Cardiac muscle cell (in vitro differentiated cells and primary cell): ENCODE measurements at places on chromosomes 13 and 19. TPM values are rescaled to one million over a fixed set of nuclear protein-coding genes. Genes with fewer than 3 reads are reported as not detected.

Gene FAM216B
- total RNA-seq = not detected in 2 replicates

Gene FPR2
- total RNA-seq = not detected in 2 replicates

Gene TBXA2R
- total RNA-seq = 0.15 and 0.18 TPM in 2 replicates

Gene ZNF667
- total RNA-seq = 3.5 and 6.5 TPM in 2 replicates

Gene GGN
- total RNA-seq = 0.98 and 5.8 TPM in 2 replicates

Gene LEUTX
- not detected in 2 replicates for total RNA-seq

Gene THSD8
- 0.63 TPM in 1 of 2 replicates, not detected in the other for total RNA-seq

Gene ATP1A3
- total RNA-seq = 4.5 and 6.1 TPM in 2 replicates

Gene PLPP2
- 0.07 and 0.21 TPM in 2 replicates for total RNA-seq

Gene ZGLP1
- total RNA-seq = 4.1 and 9.3 TPM in 2 replicates

Gene SPRED3
- 1.8 and 2.6 TPM in 2 replicates for total RNA-seq

Gene ZNF729
- total RNA-seq = not detected in 2 replicates

Gene ASPDH
- total RNA-seq = not detected in 2 replicates

Gene FFAR3
- 0.21 TPM in 1 of 2 replicates, not detected in the other for total RNA-seq

Gene CYP4F22
- not detected in 2 replicates for total RNA-seq

Gene ZNF222
- 5.1 and 11.6 TPM in 2 replicates for total RNA-seq

Gene LYPD5
- 0.11 TPM in 1 of 2 replicates, not detected in the other for total RNA-seq

Gene SYCN
- total RNA-seq = not detected in 2 replicates

DNA sequence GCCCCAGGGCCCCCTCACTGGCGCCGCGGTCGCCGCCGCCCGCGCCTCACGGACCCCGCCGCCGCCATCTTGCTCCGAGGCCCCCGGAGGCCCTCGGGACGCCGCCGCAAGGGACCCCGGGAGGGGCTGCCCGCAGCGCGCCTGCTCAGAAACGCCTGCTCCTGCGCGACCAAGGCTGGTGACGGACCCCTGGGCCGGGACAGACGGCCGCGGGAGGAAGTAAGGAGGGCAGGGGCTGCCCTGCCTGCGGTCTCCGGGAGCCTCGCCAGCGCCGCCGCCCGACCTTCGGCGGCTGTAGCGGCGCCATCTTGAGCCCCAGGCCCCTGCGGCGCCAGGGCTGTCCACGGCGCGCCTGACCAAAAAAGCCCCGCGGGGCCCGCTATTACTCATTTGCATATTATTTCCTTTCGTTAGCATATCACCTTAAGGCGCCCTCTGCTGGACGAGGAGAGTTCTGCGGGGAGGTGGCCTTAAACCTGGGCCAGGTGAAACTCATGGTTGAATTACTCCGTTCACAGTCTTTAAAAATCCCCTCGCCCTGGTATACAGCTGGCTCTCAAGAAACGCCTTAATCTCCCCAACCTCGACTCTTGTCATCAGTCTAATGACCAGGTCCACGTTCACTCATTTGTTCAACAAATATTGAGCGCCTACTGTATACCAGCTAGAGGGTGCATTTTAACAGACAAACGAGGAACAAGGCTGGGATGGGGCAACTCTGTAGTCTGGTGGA lies at the start of gene REXO1:
TSS of gene REXO1 (minus strand) at position 85 of the 733 bp plus-strand sequence. CDS start 125 bp downstream, outside the sequence.
- no peaks in the 10 kb centered on the region for H3K36me3 ChIP-seq
- DNase-seq = peak; percentile 95
- peaks cover 14% of the 10 kb centered on the region for H3K4me1 ChIP-seq
- peak within 1 kb of the TSS; percentile 99 for H3K4me3 ChIP-seq
- no peaks in the 10 kb centered on the region for H3K27me3 ChIP-seq

DNA sequence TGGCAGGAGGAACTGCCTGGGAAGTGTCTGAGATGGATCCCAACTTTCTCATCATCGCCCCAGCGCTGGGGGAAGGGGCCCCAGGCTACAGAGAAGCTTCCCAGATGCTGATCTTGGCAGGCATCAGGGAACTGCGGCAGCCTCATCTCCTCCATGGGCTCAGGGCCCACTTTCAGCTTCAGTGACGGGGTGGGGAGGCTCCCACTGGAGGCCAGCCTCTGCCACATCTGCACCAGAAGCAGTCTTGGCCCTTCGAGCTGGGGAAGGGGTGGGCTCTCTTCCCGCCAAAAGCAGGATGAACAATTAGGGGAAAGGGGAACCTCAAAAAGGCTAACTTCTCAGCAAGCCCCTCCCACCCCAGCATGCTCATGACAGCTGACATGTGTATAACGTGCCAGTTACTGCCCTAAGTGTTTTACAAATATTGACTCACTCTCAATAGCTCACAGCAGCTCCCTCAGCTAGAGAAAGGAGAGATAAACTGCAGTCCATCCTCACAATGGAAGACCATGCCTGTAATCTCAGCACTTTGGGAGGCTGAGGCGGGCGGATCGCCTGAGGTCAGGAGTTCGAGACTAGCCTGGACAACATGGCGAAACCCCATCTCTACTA lies 7.1 kb upstream of the S1PR2 start:
- no peak overlapping the region for H3K27ac ChIP-seq
- H3K4me3 ChIP-seq = no peak overlapping the region
- H3K4me1 ChIP-seq = no peaks in the 10 kb centered on the region
- no peaks in the 10 kb centered on the region for H3K36me3 ChIP-seq

DNA sequence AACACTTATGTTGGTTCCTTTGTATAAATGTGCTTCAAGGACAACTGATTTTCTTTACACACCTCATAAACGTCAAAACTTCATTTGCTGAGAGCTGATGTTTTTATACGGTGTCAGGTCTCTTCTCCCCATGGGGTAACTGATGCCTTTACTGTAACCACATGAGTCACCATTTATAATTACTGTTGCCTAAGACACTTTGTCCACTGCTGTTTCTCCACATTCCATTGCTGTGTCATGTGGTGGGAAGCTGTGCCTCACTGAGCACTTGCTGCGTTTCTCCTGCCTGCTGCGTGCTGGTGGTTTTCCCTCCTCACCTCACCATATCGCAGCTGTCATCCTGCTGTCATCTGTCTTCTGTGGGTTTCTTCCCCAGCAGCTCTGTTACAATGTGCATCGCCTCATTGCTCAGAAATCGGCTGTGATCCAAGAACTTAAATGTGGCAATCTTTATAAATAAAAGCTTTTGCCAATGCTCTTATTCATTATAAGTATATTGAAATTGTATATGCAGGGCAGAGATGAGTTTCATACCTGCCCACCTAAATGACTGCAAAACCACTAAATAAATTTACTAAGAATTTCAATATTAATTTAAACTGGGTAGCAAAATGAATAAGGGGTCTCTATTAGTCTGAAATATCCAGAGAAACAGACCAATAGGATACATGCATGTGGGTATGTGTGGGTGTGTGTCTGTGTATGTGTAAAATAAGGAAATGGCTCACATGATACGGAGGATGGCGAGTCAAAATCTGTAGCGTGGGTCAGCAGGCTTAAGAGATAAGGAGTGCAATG lies 547.0 kb upstream of the SLITRK5 start:
- no peaks in the 10 kb centered on the region for H3K36me3 ChIP-seq
- H3K4me1 ChIP-seq = no peaks in the 10 kb centered on the region
- DNase-seq = peak; percentile 95

DNA sequence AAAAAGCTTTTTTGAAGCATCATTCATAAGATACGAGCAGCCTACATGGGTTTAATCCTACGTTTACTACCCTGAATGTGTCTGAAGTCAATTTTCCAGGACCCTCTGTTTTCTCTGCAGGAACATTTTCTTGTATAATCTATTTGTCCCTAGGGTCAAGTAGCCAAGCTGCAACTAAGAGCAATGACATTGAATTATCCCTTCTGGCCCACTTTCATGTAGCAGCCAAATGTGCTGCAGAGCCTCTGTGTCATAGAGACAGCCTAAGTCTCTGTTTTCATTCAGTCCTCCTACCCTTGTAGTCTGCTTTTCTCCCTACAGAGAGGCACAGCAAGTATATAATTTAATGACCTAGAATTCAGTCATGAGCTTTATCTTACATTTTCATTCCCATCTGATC lies 82.1 kb downstream of the ZAR1L start:
- H3K27me3 ChIP-seq = no peaks in the 10 kb centered on the region
- no peak overlapping the region for H3K4me3 ChIP-seq
- no peak for DNase-seq
- no peaks in the 10 kb centered on the region for H3K4me1 ChIP-seq
- no peak overlapping the region for H3K27ac ChIP-seq
- H3K36me3 ChIP-seq = no peaks in the 10 kb centered on the region

DNA sequence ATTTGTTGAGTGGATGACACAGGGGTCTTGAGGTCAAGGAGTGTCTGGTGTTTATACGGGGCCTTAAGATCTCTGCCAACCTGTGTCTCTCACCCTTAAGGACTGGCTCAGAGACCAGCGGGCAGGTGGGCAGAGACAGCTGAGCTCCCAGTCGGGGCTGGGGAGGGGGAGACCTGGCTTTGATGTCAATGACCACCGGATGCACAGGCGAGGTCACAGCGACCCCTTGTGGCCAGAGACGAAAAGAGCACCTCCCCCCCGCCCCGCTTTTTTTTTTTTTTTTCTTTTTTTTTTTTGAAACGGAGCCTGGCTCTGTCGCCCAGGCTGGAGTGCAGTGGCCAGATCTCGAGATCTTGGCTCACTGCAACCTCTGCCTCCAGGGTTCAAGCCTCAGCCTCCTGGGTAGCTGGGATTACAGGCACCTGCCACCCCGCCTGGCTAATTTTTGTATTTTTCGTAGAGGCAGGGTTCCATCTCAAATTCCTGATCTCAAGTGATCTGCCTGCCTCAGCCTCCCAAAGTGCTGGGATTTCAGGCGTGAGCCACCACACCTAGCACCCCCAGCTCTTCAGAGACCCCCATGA lies 12.1 kb upstream of the KLK14 start:
- H3K27me3 ChIP-seq = no peaks in the 10 kb centered on the region
- no peaks in the 10 kb centered on the region for H3K36me3 ChIP-seq
- peak; percentile 68 for DNase-seq
- H3K4me3 ChIP-seq = no peak overlapping the region

DNA sequence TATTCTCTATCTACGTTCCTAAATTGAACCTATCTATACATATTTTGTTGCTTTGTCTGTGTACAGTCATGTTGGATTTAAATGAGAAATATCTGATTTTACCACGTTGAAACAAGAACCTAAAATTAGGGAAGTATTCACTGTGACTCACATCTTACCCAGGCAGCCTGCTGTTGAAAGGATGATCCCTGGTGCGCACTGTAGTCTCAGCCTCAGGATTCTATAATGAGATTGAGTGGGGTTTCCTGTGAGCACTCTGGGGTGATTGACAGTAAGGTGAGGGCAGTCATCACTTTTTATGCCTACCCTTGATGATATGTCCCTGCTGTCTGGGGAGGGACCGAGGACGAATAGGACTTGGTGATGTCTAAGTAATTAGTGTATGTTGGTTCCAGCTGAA lies 35.4 kb downstream of the PCCA start:
- H3K4me3 ChIP-seq = no peak overlapping the region
- H3K27me3 ChIP-seq = no peaks in the 10 kb centered on the region
- no peak for DNase-seq
- H3K4me1 ChIP-seq = no peaks in the 10 kb centered on the region
- H3K27ac ChIP-seq = no peak overlapping the region

DNA sequence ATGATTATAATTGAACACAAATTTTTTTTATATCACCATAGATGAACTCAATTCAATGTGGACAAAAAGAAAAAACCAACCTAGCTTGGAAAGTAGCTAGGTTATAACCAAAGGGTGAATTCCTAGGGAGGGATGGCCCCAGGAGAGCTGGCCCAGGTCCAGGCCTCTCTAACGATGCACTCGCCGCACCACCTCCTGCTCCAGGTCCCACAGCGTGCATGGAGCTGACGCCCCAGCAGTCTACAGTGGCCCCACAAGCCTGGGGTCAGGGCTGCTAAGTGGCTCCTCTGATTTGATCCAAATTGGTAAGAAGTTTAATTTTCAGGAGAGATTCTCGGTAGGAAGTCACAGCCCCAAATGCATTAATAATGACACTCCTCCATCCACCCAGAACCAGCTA lies 48.8 kb downstream of the TSHZ3 start:
- no peak overlapping the region for H3K4me3 ChIP-seq
- H3K27ac ChIP-seq = no peak overlapping the region
- H3K36me3 ChIP-seq = no peaks in the 10 kb centered on the region

GRCh38 chr13:87198371-87198770 lies 472.8 kb upstream of the SLITRK5 start:
- no peak overlapping the region for H3K27ac ChIP-seq
- DNase-seq = no peak
- H3K27me3 ChIP-seq = no peaks in the 10 kb centered on the region
- H3K36me3 ChIP-seq = no peaks in the 10 kb centered on the region
- no peak overlapping the region for H3K4me3 ChIP-seq

- H3K27ac ChIP-seq = no peak overlapping the region
- no peak for DNase-seq
These were observed 2.8 kb upstream of the ADGRE3 start for GRCh38 chr19:14677464-14677863.

GRCh38 chr13:23955064-23955463 lies 57.8 kb upstream of the C1QTNF9B start:
- peaks cover 21% of the 10 kb centered on the region for H3K4me1 ChIP-seq
- no peak overlapping the region for H3K27ac ChIP-seq
- no peak for DNase-seq
- H3K27me3 ChIP-seq = no peaks in the 10 kb centered on the region
- no peak overlapping the region for H3K4me3 ChIP-seq
- H3K36me3 ChIP-seq = no peaks in the 10 kb centered on the region

DNA sequence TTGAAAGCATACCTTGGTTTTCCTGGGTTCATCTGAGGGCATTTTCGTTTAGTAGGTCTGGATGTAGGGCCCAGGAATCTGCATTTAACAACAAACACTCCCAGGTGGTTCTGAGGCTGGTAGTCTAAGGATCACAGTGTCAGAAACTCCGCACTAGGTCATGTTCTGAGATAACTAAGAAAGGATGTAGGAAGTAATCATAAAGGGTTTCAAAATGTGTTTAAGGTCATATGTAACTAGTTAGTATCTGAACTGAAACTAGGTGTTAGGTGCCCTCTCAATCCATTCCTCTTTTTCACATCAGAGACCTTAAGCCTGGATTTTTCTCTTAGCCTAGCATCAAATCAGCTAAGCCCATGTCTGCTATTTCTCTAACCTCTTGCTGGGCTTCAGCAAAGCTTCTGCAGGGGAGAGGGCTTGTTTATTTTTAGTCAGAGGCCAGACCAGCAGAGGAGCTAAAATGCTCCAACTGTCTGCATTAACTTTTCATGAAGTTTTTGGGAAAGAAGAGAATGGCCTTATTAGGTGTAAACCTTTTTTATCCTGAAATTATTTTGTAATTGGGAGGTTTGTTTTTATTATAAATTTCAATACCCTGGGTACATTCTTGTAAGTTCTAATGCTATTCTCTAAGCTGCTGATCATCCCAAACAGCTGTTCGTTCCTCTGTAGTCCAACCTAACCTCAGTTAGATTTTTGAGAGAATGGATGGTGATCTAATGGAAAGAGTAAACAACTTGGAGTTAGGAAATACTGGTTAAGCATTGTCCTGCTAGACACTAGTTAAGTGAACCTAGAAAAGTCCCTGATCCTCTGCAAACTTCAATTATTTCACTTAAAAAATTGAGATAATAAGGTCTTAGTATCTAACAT lies 262.8 kb upstream of the RFC3 start:
- peaks cover 11% of the 10 kb centered on the region for H3K4me1 ChIP-seq
- no peaks in the 10 kb centered on the region for H3K27me3 ChIP-seq
- no peaks in the 10 kb centered on the region for H3K36me3 ChIP-seq

- no peaks in the 10 kb centered on the region for H3K36me3 ChIP-seq
- peak; percentile 74 for DNase-seq
- H3K27me3 ChIP-seq = no peaks in the 10 kb centered on the region
- peak overlapping the region; percentile 12 for H3K4me3 ChIP-seq
- peaks cover 2% of the 10 kb centered on the region for H3K4me1 ChIP-seq
These were observed 488 bp downstream of the RCN3 start for GRCh38 chr19:49528211-49528771.

- no peak overlapping the region for H3K27ac ChIP-seq
- H3K4me1 ChIP-seq = peaks cover 12% of the 10 kb centered on the region
- H3K4me3 ChIP-seq = no peak overlapping the region
- H3K36me3 ChIP-seq = no peaks in the 10 kb centered on the region
- no peak for DNase-seq
These were observed 16.2 kb downstream of the TLE5 start for GRCh38 chr19:3045885-3046697.

- H3K27ac ChIP-seq = no peak overlapping the region
- no peak for DNase-seq
- H3K4me3 ChIP-seq = no peak overlapping the region
These were observed 6.4 kb upstream of the CACTIN start for GRCh38 chr19:3632739-3633558.
